ENCODE measurements at places on chromosomes 7 and 10.

- no peak for DNase-seq
These were observed 51.8 kb upstream of the MRLN start for GRCh38 chr10:59805014-59805413.

GRCh38 chr10:112497347-112497950 is 50.4 kb downstream of the VTI1A start:
- DNase-seq: no peak

DNA sequence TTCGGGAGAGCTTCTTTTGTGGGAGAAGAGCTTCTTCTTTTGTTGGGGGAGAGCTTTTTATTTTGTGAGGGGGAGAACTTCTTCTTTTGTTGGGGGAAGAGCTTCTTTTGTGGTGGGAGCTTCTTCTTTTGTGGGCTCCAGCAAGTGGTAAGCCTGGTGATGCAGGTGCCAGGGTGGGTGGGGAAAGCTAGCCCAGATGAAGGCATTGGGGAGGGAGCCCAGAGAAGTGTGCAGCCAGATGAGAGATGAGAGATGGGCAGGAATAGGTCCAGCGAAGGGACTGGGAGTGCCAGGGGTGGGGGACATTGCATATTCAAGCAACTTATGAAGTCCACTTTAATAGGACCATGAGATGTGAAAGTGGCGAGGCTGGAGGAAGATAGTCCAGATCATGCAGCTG is 9.7 kb downstream of the ADRA2A start:
- no peak for DNase-seq

GRCh38 chr7:12727455-12728191 is 40.2 kb downstream of the ARL4A start:
- no peak for DNase-seq

- no peak for DNase-seq
These were observed 33.4 kb upstream of the AFAP1L2 start for GRCh38 chr10:114437473-114438292.

- no peak for DNase-seq
These were observed 13.5 kb upstream of the TBX20 start for GRCh38 chr7:35267411-35267810.

- no peak for DNase-seq
These were observed 22.8 kb downstream of the FRMPD2 start for GRCh38 chr10:48251525-48252353.

GRCh38 chr10:62154231-62154630 is 114.4 kb downstream of the RTKN2 start:
- no peak for DNase-seq

GRCh38 chr7:77838929-77839491 is 40.4 kb downstream of the PHTF2 start:
- DNase-seq: no peak

GRCh38 chr7:104192434-104192833 is 15.4 kb downstream of the ORC5 start:
- DNase-seq: no peak
